ENCODE measurements at places on chromosomes 13 and 19. TPM values are rescaled to one million over a fixed set of nuclear protein-coding genes. Genes with fewer than 3 reads are reported as not detected.
A peak's percentile ranks its signal among the peaks of the same experiment; 100 is the strongest.

MRPL4 gene
- 58.7 TPM for total RNA-seq

- H3K27me3 ChIP-seq: no peaks in the 10 kb centered on the region
- no peak for DNase-seq
- no peaks in the 10 kb centered on the region for H3K4me1 ChIP-seq
- no peak overlapping the region for H3K4me3 ChIP-seq
- no peaks in the 10 kb centered on the region for H3K36me3 ChIP-seq
Observed at GRCh38 chr13:62040806-62041205, 625.2 kb upstream of the PCDH20 start.

DNA sequence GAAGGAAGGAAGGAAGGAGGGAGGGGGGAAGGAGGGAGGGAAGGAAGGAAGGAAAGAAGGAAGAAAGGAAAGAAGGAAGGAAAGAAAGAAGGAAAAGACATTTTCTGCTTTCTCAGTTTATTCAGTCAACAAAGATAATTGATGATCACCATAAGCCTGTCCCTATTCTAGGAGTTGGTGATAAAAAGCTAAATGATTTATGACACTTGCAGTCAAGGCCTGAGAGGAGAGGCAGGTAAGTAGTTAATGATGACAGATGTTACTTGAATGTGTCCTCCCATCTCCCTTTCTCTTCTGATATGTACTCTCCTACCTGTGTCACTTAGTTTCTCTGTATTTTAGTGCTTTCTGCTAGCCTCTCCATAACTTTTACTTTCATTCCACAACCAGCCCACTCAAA, 141.3 kb downstream of the SLITRK6 start:
- no peak overlapping the region for H3K27ac ChIP-seq
- H3K36me3 ChIP-seq: no peaks in the 10 kb centered on the region
- no peak for DNase-seq
- H3K4me3 ChIP-seq: no peak overlapping the region

NLRP7 gene
- not detected for total RNA-seq

DNA sequence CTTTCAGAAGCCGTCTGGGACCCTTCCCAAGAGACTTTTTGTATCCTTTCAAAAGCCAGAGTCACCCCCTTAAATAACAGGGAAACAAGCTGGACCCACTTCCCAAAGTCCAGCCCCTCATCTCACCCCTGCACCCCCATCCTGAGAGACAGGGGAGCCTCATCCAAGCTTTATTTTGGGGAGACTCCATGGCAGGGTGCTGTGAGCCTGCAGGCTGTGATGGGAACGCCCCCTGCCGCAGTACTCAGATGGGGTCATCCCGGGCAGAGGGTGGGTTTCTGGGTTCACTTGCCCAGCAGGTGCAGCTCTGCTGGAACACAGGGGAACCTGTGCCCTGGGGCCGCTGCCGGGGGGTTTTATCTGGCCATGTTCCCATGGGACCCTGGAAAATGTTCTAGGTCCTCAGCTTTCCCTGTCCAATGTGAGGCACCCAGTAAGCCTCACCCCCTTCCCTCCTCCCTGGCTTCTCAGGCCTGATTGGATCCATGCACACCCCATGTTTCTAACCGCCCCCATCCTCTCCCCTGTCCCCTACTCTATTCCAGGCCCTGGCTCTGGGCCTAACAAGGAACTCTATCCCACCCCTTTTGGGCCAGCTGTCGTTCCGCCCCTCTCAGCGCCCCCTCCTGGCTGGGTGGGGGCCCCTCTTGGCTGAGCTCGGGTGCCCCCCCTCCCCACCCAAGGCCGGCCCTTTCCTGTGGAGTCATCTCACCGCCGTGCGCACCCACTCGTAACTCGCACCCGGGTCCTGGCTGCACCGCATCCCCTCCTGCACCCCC, 1.0 kb downstream of the HIF3A start:
- no peak overlapping the region for H3K4me3 ChIP-seq
- peaks cover 25% of the 10 kb centered on the region for H3K27me3 ChIP-seq
- no peak for DNase-seq
- no peaks in the 10 kb centered on the region for H3K4me1 ChIP-seq
- H3K27ac ChIP-seq: no peak overlapping the region
- H3K36me3 ChIP-seq: no peaks in the 10 kb centered on the region

GRCh38 chr13:77383097-77383496, 56.2 kb upstream of the MYCBP2 start:
- no peaks in the 10 kb centered on the region for H3K4me1 ChIP-seq

DNA sequence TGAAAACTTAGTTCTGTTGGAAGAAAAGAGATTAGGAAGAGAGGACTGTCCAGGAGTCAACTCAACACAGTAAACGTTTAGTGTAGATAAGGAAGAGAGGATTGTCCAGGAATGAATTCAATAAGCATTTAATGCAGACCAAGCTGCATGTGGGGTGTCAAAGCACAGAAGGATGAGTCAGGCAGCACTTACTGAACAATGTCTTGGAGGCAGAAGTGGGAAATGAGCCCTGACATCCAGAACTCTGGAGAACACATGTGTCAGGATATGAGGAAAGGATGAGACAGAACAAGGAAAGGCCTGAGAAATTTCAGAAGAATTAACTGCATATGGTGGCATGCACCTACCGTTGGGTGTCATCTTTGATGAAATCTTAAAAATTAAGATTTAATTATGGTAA, 429.2 kb upstream of the HTR2A start:
- DNase-seq: no peak
- H3K36me3 ChIP-seq: no peaks in the 10 kb centered on the region
- H3K27me3 ChIP-seq: no peaks in the 10 kb centered on the region

- no peak overlapping the region for H3K4me3 ChIP-seq
- H3K27me3 ChIP-seq: no peaks in the 10 kb centered on the region
- no peak for DNase-seq
Observed at GRCh38 chr19:10747271-10747670, 29.4 kb downstream of the DNM2 start.

DNA sequence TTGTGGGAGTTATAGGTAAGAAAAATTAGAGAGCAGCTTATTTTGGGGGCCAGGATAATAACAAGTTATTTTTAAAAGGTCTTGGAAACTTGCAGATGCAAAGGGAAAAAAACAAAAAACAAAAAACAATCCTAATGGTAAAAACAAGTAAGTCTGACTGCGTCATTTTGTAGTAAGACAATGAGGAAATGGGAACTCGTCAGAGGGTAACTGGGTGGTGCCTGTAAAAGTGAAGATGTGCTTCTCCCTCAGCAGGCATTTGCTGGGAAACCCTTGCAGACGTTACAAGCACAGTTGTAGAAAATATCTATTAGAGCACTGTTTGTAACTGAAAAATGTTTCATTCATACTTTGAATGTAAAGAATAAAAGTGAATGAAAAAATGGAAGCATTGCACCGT, 2.2 kb upstream of the TNFSF13B start:
- no peak for DNase-seq
- no peaks in the 10 kb centered on the region for H3K27me3 ChIP-seq
- peaks cover 16% of the 10 kb centered on the region for H3K36me3 ChIP-seq
- H3K4me3 ChIP-seq: no peak overlapping the region
- no peak overlapping the region for H3K27ac ChIP-seq

DNA sequence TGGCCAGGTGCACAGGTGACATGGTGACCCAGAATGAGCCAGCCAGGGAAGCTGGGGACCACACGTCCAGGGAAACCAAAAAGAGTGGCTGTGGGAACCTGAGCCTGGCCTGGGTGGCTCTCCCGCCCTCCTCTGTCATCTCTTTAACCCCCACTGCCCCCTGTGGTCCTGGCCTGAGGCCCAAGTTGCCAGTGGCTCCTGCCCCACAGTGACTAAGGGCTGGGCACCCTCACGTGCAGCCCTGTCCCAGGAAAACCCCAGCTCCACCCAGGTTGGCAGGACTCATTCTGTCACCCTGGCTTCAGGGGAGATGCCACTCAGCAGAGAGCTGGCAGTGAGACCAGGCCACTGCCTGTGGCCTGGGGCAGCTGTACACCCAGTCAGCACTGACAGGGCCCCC, 30.6 kb upstream of the ISYNA1 start:
- H3K36me3 ChIP-seq: peaks cover 3% of the 10 kb centered on the region
- no peak overlapping the region for H3K4me3 ChIP-seq
- no peaks in the 10 kb centered on the region for H3K27me3 ChIP-seq
- no peak overlapping the region for H3K27ac ChIP-seq
- peaks cover 24% of the 10 kb centered on the region for H3K4me1 ChIP-seq

PRSS57 gene
- not detected for total RNA-seq

GRCh38 chr13:110132225-110132982, 174.6 kb downstream of the COL4A1 start:
- H3K27me3 ChIP-seq: peaks cover 21% of the 10 kb centered on the region
- H3K4me1 ChIP-seq: peaks cover 3% of the 10 kb centered on the region
- H3K4me3 ChIP-seq: no peak overlapping the region
- H3K36me3 ChIP-seq: no peaks in the 10 kb centered on the region
- H3K27ac ChIP-seq: no peak overlapping the region

GRCh38 chr13:64239372-64239771, 2823.7 kb upstream of the PCDH20 start:
- no peak overlapping the region for H3K27ac ChIP-seq
- H3K27me3 ChIP-seq: no peaks in the 10 kb centered on the region
- no peak overlapping the region for H3K4me3 ChIP-seq
- DNase-seq: no peak
- H3K4me1 ChIP-seq: no peaks in the 10 kb centered on the region

DNA sequence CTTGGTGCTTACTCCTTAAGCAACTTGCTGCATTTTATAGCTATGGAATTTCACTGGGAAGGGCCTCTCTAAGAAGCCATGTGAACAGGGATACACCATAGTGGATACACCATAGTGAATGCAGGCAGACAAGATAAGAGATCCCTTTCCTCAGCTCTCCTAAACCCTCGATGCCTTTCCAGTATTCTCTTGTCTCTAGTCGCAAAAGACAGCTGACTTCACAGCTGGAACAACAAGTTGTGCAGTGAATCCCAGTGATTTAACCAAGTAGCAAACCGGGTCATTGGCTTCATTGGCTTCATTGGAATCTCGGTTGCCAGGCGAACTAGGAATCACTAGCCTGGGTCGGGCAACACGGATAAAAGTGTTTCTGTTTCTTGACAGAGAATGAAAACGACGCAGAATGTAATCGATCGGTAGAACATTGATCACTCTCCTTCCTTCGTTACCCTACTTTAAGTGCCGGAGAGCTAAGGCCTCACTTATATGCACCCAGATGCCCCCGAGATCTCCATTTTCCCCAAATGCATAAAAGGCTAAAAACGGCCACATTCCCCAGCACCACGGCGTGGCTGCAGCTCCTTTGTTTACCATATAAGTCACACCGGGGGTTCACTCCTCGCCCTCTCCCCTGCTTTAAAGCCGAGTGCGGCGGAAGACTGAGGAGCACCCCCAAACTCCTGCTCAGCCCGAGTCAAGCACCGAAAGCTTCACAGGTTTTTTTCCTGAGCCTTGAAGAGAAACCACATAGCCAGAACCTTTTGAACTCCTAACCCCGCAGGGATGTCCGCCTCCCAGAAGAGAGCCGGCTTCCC, 674 bp downstream of the TRPC4 start:
- H3K4me1 ChIP-seq: no peaks in the 10 kb centered on the region
- H3K36me3 ChIP-seq: no peaks in the 10 kb centered on the region
- H3K27ac ChIP-seq: no peak overlapping the region
- DNase-seq: no peak
- no peak overlapping the region for H3K4me3 ChIP-seq

- H3K36me3 ChIP-seq: no peaks in the 10 kb centered on the region
- H3K27ac ChIP-seq: no peak overlapping the region
- no peaks in the 10 kb centered on the region for H3K27me3 ChIP-seq
- H3K4me3 ChIP-seq: no peak overlapping the region
- no peak for DNase-seq
- no peaks in the 10 kb centered on the region for H3K4me1 ChIP-seq
Observed at GRCh38 chr13:33219926-33220325, 65.6 kb downstream of the STARD13 start.

DNA sequence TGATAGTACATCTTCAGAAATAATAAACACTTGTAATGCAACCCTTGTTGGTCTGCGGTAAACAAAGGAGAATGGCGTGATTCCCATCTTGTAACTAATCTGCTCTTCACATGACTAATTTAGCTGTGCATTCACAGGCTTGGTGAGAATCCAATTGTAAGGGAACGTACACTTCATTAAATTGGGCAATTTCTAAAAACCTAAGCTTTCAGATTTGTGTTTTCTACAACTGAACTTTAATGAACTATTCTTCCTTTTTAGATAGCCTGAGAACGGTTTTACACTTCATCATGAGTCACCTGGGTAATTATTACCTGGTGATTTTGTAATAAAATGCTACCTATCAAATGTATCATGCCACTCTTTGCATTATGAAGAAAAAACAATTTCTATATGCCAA, 306.9 kb downstream of the KLF5 start:
- H3K36me3 ChIP-seq: no peaks in the 10 kb centered on the region
- DNase-seq: no peak
- H3K4me3 ChIP-seq: no peak overlapping the region
- H3K27me3 ChIP-seq: peaks cover 1% of the 10 kb centered on the region

DNA sequence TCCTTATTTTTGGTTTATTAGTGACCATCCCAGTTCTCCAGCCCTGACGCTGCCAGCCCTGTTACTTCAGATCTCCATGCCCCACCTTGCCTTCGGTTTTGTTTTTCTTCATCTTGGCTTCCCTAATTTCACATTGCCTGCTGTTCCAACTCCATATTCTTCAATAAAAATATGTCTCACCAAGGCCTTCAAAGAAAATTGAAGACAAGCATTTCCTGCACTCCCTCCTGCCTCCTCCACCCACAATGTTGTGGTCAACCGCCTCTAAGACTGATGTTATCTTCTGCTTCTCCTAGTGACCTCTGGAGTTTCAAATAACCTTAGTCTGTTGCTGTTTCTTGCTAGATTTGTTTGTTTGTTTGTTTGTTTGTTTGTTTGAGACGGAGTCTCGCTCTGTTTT, 14.6 kb downstream of the PLD3 start:
- no peaks in the 10 kb centered on the region for H3K36me3 ChIP-seq
- peaks cover 24% of the 10 kb centered on the region for H3K4me1 ChIP-seq
- peak; percentile 22 for DNase-seq
- peak overlapping the region; percentile 84 for H3K27ac ChIP-seq

- no peaks in the 10 kb centered on the region for H3K27me3 ChIP-seq
- peaks cover 11% of the 10 kb centered on the region for H3K4me1 ChIP-seq
Observed at GRCh38 chr19:47652285-47652684, 43.4 kb downstream of the BICRA start.
